Hepatocyte (in vitro differentiated cells): ENCODE measurements at places on chromosomes 5 and 9. TPM values are rescaled to one million over a fixed set of nuclear protein-coding genes. Genes with fewer than 3 reads are reported as not detected.

The CCDC192 gene
- 0.39 and 0.69 TPM in 2 replicates for polyA plus RNA-seq

GRCh38 chr9:35075358-35075757 lies 2.9 kb upstream of the VCP start:
- DNase-seq = no peak

DNA sequence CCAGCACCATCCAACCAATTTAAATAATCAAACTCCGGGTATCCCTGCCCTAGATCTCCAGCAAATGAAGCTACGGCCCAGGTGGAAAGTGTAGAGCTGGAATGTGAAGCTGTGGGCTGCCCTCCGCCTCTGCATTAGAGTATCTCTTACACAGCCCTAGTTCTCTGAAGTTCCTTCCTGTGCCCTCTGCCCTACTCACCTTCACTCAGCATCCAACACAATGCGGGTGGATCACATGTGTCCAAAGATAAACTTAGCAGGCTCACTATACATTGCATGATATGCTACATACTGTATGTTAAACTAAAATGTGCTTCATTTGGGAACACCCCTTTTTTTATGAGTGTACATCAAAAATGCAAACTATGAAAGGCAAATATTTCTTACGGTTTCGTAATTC lies 70.0 kb upstream of the RAD23B start:
- no peak for DNase-seq

DNA sequence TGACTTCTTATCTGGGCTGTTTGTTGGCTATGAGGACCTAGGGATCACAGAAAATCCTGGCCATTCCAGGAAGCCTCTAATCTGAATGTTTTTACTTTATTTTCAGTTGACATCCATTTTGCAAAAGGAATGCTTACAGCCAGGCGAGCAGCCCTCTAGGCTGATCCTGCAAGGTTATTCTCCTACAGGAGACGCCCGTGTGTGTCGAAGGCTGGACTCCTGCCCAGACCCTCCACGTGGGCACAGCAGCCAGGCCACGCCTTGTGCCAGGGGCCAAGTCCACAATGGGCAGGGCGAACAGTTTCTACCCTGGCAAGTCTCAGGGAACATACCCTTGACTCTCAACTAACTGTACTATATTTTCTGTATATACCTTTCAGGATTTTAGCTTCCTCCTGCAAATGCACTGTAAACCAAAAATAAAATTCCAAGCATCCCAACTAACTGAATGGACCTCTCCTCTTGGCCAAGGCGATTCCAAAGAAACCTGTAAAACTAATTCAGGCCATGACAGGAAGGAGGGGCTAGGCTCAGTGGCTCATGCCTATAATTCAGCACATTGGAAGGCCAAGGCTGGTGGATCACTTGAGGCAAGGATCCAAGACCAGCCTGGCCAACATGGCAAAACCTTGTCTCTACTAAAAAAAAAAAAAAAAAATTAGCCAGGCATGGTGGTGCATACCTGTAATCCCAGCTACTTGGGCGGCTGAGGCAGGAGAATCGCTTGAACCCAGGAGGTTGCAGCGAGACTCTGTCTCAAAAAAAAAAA lies 5.7 kb downstream of the CMBL start:
- DNase-seq = peak; percentile 58

DNA sequence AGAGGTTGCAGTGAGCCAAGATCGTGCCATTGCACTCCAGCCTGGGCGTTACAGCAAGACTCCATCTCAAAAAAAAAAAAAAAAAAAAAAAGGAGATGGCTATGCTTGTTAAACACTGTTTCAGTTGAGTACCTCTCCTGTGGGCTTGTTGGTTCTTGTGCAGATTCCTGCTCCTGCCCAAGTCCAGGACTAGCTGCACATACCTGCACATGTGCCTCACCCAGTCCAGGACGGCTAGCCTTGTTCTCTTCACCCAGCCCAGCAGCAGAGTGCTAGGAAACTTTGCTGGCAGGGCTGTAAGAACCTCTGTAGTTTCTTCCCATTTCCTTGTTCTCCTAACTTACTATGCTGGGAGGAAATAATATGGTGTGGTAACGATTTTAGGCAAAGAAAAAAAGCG lies 234.1 kb upstream of the DMRT1 start:
- no peak for DNase-seq
